ENCODE measurements at places on chromosomes 6 and 20.
A peak's percentile ranks its signal among the peaks of the same experiment; 100 is the strongest.

DNA sequence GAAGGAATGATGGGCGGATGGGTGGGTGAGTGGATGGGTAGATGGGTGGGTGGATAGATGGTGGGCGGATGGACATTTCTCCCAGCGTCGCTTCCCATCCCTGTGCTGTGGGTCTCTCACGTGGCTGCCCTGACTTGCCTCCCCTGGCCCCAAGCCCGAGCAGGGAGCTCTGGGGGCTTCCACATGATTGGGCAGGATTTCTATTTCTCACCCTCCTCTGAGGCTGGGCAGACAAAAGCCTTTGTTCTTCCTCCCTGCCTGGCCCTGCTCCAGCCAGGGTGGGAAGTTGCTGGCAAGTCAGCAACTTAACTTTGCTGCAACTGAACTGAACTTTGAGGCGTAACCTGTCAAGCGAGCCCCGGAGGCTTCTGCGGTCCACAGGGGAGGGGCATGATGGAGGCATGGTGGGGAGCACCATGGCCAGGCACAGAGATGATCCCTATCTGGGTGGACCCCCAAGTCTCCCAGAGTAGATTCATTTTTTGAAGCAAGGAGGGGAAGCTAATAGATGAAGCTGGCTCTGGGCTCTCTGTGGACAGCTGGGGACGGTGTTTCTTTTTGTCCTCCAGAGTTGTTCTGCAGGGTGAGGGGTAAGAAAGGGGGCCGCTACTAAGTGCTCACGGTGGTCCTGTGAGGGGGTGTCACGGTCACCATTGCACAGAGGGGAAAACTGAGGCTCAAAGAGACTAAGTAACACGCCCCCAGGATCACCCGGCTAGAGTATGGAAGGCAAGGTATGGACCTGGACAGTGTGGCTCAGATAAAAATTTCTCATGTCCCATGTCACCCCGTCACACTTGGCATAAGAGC, 140.1 kb downstream of the CEBPB start:
- no peaks in the 10 kb centered on the region for H3K36me3 ChIP-seq
- H3K27ac ChIP-seq: no peak overlapping the region
- peaks cover 10% of the 10 kb centered on the region for H3K27me3 ChIP-seq
- no peak overlapping the region for H3K4me3 ChIP-seq

GRCh38 chr6:146351018-146351417, 192.6 kb upstream of the RAB32 start:
- DNase-seq: no peak
- peaks cover 2% of the 10 kb centered on the region for H3K27me3 ChIP-seq
- H3K4me3 ChIP-seq: no peak overlapping the region
- H3K27ac ChIP-seq: no peak overlapping the region

DNA sequence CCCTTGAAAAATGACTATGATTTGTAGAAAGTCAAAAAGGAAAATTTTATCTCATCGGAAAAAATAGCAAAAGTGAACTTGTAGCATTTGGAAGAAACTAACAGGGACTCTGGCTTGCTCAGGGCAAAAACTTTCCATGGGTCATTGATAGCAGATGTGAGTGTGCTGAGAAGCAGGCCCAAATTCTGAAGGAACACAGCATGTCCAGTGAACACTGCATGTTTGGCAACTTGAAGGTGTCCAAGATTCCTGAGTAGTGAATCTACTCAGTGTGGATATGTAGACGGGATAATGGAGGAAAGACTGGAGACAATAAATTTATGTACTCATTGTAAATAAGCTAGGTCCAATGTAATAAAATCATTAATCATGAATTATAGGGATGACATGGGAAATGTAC, 8.2 kb downstream of the SLC17A2 start:
- no peak for DNase-seq
- H3K4me3 ChIP-seq: no peak overlapping the region
- H3K36me3 ChIP-seq: no peaks in the 10 kb centered on the region
- no peak overlapping the region for H3K27ac ChIP-seq
- no peaks in the 10 kb centered on the region for H3K4me1 ChIP-seq
- no peaks in the 10 kb centered on the region for H3K27me3 ChIP-seq

DNA sequence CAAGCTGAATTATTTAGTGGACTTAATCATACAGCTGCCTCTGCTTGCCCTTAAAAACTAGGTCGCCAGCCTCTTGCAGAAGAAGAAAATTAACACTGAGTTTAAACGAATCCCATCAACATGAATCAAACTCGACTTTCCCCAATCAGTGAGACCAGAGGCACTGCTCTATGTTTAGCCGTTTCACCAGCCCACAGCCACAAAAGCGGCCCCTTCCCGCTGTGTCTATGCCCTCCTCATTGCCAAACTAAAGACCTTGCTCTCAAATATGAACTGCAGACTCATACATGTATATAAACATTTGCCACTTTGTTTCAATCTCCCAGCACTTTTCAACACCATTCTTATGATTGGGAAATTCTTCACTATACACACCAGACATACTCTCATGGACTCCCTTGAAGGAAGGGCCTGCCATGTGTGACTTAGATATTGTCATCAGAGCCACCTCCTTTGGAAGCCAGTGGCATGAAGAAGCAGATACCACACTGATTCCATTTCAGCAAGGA, 105.8 kb upstream of the ADGRF1 start:
- H3K4me1 ChIP-seq: peaks cover 6% of the 10 kb centered on the region
- H3K36me3 ChIP-seq: no peaks in the 10 kb centered on the region
- H3K4me3 ChIP-seq: no peak overlapping the region
- H3K27ac ChIP-seq: no peak overlapping the region

- peaks cover 5% of the 10 kb centered on the region for H3K36me3 ChIP-seq
- H3K27me3 ChIP-seq: peaks cover 3% of the 10 kb centered on the region
- no peak for DNase-seq
- no peak overlapping the region for H3K4me3 ChIP-seq
- H3K4me1 ChIP-seq: no peaks in the 10 kb centered on the region
- no peak overlapping the region for H3K27ac ChIP-seq
These were observed 4.9 kb downstream of the SRMS start for GRCh38 chr20:63542696-63543095.

GRCh38 chr20:3923818-3924217, 34.6 kb downstream of the PANK2 start:
- H3K27ac ChIP-seq: no peak overlapping the region
- peaks cover 31% of the 10 kb centered on the region for H3K36me3 ChIP-seq
- H3K4me3 ChIP-seq: peak overlapping the region; percentile 11

DNA sequence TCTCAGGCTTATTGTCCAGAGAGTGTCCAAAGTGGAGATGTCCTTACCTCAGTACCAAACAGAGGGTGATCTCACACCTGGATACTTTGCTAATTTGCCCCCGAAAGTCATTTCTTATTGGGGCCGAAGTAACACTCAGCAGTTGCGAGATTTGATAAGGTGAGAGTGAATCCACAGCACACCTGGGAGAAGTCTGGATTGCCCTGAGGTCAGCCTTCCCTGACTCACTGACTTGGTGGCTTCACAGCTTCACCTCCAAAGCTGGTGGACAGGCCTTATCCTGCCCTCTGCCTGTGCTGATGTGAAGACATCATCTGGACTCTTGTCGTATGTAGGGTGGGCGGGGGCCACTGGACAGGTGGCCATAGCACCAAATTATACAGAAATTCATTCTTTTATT, 101.9 kb upstream of the ARMC2 start:
- H3K27ac ChIP-seq: no peak overlapping the region
- DNase-seq: no peak
- H3K36me3 ChIP-seq: no peaks in the 10 kb centered on the region
- H3K27me3 ChIP-seq: no peaks in the 10 kb centered on the region

DNA sequence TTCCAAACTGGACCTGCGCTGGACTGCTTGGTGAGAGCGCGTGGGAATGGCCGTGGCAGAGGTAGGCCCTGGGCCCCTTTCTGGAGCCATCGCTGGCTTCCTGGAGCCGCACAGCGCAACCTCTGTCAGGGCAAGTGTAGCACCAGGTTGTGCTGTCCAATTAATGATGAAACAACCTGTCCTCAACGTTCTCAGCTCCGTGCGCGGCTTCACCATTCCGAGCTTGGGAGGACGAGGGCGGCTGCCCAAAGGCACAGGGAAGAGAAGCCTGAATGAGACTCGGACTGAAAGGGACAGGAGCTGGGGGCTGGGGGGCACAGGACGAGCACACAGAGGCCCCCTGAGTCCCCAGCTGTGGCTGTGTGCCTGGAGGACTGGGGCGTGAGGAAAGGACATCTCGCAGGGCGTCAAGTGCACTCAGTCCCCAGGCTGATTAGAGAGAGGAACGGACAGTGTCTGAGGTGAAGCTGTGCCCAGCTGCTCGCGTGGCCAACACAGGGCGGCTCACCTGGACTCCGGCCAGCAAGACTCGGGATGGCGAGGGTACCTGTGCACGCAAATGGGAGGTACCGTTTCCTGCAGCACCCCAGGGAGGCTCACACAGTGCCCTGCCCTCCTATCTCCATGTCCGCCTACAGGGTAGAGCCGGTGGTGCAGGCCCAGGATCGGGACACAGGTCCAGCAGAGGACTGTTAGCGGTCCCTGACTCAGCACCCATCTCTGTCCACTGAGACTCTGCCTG, 403.3 kb downstream of the TAF4 start:
- no peak overlapping the region for H3K27ac ChIP-seq
- DNase-seq: no peak
- H3K27me3 ChIP-seq: peaks cover 3% of the 10 kb centered on the region
- H3K36me3 ChIP-seq: no peaks in the 10 kb centered on the region

GRCh38 chr20:63177134-63177784, 38.7 kb downstream of the YTHDF1 start:
- H3K27ac ChIP-seq: no peak overlapping the region
- H3K4me3 ChIP-seq: no peak overlapping the region
- H3K27me3 ChIP-seq: peaks cover 14% of the 10 kb centered on the region
- H3K36me3 ChIP-seq: peaks cover 2% of the 10 kb centered on the region

DNA sequence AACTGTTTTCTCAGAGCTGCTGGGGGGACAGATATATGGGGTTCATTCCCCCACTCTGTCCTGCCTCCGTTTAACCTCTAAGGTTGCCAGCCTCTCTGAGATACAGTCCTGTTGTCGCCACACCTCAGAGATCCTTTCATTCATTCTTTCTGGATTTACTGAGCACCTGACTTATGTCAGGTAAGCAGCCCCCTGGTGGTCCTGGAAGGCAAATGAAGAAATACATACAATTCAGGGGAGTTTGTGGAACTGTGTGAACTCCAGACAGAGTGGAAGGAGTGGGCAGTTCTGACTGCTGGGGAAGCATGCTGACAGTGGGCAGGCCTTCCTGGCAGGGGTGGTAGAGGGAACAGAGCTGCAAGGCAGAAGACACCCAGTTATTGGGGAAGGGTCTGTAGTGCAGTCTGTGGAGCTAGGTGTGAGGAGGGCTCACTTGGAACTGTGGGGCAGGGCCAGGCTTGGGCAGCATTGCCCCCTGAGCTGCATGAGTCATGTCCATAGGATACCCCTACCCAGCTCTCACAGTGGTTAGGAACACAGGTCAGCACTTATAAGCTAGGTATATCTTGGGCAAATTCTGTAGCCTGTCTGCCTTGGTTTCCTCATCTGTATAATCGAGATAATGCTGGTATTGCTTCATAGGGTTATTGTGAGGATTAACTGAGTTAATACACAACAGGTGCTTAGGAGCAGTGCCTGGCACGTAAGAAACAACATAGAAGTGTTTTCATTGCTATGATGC, 12.8 kb upstream of the SGK2 start:
- peaks cover 8% of the 10 kb centered on the region for H3K27me3 ChIP-seq
- no peak overlapping the region for H3K27ac ChIP-seq
- peaks cover 29% of the 10 kb centered on the region for H3K36me3 ChIP-seq
- DNase-seq: no peak

- no peak for DNase-seq
- peaks cover 11% of the 10 kb centered on the region for H3K4me1 ChIP-seq
- no peaks in the 10 kb centered on the region for H3K36me3 ChIP-seq
- H3K27ac ChIP-seq: no peak overlapping the region
- no peak overlapping the region for H3K4me3 ChIP-seq
These were observed 84.4 kb downstream of the MLIP start for GRCh38 chr6:54195637-54196036.

DNA sequence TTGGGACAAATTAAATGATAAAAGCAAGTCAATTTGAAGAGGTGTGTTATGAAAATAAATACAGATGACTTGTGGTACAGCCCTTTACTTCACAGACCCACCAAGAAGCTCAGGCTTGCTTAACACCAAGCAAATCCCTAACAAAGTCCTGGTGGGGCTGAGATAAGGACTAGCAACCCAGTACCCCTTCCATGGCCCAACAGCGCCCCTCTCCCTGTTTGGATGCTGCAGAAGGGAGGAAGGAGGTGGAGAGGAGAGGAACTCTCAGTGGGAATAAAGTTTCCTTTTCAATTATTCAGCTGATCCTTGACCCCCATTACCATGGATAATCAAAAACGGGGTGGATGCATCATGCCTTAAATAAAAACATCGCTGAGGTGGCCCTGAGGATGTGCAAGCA, 4.5 kb upstream of the ZNF831 start:
- no peak for DNase-seq
- peak overlapping the region; percentile 48 for H3K4me3 ChIP-seq

GRCh38 chr6:4714961-4715501, 61.2 kb upstream of the CDYL start:
- DNase-seq: no peak
- no peaks in the 10 kb centered on the region for H3K27me3 ChIP-seq
- no peaks in the 10 kb centered on the region for H3K36me3 ChIP-seq
- H3K4me3 ChIP-seq: no peak overlapping the region
- H3K27ac ChIP-seq: no peak overlapping the region
- H3K4me1 ChIP-seq: no peaks in the 10 kb centered on the region

GRCh38 chr6:163298079-163298830, 116.3 kb upstream of the QKI start:
- DNase-seq: no peak
- H3K36me3 ChIP-seq: no peaks in the 10 kb centered on the region
- H3K27me3 ChIP-seq: no peaks in the 10 kb centered on the region
- no peak overlapping the region for H3K27ac ChIP-seq

DNA sequence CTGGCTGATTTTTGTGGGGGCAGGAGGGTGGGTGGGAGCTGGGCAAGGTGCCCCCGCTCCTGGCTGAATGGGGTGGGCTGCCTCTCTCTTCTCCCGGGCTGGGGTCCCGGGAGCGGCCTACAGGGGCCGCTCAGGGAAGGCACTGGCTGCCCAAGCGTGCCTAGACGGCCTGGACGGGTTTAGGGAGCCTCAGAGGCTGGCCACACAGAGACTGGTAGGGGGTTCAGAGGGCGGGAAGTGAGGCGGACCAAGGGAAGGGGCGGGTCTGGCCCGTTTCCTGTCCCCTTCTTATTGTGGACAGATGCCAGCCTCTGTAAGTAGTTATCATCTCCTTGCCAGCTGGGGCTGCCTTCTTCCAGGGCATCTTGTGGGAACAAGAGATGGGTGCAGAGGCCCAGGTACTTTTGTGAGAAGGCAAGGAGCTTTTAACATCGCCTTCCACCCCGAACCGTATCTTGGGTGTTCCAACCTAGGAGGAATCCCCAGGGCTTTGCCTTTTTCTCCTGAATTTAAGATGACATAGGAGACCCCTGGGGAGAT, 437 bp downstream of the CD40 start:
- H3K4me3 ChIP-seq: peak overlapping the region; percentile 98
- H3K36me3 ChIP-seq: peaks cover 15% of the 10 kb centered on the region
- H3K4me1 ChIP-seq: peaks cover 51% of the 10 kb centered on the region
- H3K27ac ChIP-seq: no peak overlapping the region
- DNase-seq: peak; percentile 48

All from endothelial cell (in vitro differentiated cells).